ENCODE measurements at places on chromosomes 7 and 10. TPM values are rescaled to one million over a fixed set of nuclear protein-coding genes. Genes with fewer than 3 reads are reported as not detected.

- DNase-seq: no peak
- peaks cover 2% of the 10 kb centered on the region for H3K36me3 ChIP-seq
- no peaks in the 10 kb centered on the region for H3K4me1 ChIP-seq
- no peak overlapping the region for H3K27ac ChIP-seq
These were observed 436.2 kb upstream of the IGFBP3 start for GRCh38 chr7:46357290-46357689.

DNA sequence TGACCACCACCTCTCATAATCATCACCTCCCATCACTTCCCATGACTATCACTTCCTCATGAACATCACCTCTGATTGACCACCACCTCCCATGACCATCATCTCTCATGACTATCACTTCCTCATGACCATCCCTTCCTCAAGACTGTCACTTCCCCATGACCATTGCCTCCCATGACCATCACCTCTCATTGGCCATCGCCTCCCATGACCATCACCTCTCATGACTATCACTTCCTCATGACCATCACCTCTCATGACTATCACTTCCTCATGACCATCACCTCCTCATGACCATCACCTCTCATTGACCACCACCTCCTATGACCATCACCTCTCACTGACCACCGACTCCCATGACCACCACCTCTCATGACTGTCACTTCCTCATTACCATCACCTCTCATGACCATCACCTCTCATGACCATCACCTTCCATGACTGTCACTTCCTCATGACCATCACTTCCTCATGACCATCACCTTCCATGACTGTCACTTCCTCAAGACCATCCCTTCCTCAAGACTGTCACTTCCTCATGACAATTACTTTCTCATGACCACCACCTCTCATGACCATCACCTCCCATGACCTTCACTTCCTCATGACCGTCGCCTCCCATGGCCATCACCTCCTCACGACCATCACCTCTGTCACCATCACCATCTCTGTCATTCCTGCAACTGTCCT is 51.6 kb downstream of the PDGFA start:
- H3K4me1 ChIP-seq: no peaks in the 10 kb centered on the region
- DNase-seq: no peak
- no peak overlapping the region for H3K27ac ChIP-seq
- H3K4me3 ChIP-seq: peak overlapping the region; percentile 5
- H3K36me3 ChIP-seq: peaks cover 9% of the 10 kb centered on the region
- H3K27me3 ChIP-seq: no peaks in the 10 kb centered on the region

GRCh38 chr10:77542710-77543259 is 94.8 kb downstream of the KCNMA1 start:
- H3K36me3 ChIP-seq: no peaks in the 10 kb centered on the region
- DNase-seq: no peak
- no peaks in the 10 kb centered on the region for H3K27me3 ChIP-seq

DNA sequence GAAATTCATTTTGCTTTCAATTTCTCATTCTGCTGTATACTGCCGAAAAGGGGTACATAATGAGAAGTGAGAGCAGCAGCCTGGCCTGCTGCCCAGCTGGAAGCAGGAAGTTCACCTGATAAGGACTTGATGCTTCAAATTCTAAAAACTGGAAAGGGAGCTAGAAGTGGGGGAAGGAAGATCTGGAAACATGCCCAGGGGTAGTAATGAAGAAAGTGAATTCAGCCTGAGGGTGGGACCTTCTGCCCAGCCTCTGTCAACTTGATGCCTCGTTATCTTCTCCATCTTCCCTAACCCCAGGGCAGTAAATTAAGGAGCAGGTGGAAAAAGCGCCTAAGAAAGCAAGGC is 69.4 kb downstream of the ARMH3 start:
- peaks cover 35% of the 10 kb centered on the region for H3K36me3 ChIP-seq
- no peak for DNase-seq
- H3K27me3 ChIP-seq: no peaks in the 10 kb centered on the region
- no peaks in the 10 kb centered on the region for H3K4me1 ChIP-seq
- H3K4me3 ChIP-seq: no peak overlapping the region

- H3K4me3 ChIP-seq: no peak overlapping the region
- H3K27me3 ChIP-seq: no peaks in the 10 kb centered on the region
- H3K27ac ChIP-seq: no peak overlapping the region
- DNase-seq: no peak
- no peaks in the 10 kb centered on the region for H3K4me1 ChIP-seq
These were observed 59.7 kb downstream of the MACC1 start for GRCh38 chr7:20157456-20157855.

- H3K27ac ChIP-seq: no peak overlapping the region
- H3K4me1 ChIP-seq: no peaks in the 10 kb centered on the region
- no peaks in the 10 kb centered on the region for H3K36me3 ChIP-seq
- H3K4me3 ChIP-seq: no peak overlapping the region
- no peak for DNase-seq
These were observed 46.2 kb downstream of the CAV1 start for GRCh38 chr7:116571037-116571436.

TACR2 gene
- total RNA-seq: not detected

DNA sequence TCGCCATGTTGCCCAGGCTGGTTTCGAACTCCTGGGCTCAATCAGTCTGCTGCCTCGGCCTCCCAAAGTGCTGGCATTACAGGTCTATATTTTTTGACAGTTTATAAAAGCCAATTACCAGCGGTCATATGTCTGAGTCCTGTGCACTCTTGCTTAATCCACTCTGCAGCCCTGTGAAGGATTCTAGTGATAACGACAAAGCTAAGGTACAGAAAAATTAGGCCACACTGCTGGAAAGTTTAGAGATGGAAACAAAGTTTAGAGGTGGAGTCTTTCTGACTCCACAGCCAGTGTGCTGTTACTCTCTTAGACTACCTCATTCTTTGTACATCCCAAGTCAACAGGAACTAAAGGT is 707 bp downstream of the PTER start:
- no peak for DNase-seq
- no peaks in the 10 kb centered on the region for H3K27me3 ChIP-seq
- H3K4me1 ChIP-seq: peaks cover 6% of the 10 kb centered on the region

HTR7 gene
- total RNA-seq: 20.2 TPM

SLC26A3 gene
- not detected for total RNA-seq

AKR1C4 gene
- not detected for total RNA-seq

DNA sequence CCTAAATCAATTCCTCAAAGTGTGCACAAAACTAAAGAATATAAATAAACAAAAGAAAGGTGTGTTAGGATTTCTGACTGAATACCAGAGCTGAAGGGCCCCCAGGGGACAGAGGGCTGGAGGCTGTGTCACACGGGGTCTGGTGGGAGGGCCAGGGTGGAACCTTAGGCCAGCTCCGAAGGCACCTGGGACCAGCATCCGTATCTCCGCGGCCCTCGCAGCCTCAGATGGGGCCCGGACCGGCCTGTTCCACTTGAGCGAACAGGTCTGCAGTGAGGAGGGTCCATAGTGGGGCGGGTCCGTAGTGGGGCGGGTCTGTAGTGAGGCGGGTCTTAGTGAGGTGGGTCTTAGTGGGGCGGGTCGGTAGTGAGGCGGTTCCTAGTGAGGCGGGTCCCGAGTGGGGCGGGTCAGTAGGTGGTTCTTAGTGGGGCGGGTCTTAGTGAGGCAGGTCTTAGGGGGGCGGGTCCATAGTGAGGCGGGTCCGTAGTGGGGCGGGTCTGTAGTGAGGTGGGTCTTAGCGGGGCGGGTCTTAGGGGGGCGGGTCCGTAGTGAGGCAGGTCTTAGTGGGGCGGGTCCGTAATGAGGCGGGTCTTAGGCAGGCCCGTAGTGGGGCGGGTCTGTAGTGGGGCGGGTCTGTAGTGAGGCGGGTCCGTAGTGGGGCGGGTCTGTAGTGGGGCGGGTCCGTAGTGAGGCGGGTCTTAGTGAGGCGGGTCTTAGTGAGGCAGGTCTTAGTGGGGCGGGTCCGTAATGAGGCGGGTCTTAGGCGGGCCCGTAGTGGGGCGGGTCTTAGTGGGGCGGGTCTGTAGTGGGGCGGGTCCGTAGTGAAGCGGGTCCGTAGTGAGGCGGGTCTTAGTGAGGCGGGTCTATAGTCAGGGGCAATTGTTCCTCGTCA is 15.1 kb downstream of the GPR146 start:
- no peak overlapping the region for H3K27ac ChIP-seq
- peak overlapping the region; percentile 71 for H3K4me3 ChIP-seq
- no peaks in the 10 kb centered on the region for H3K36me3 ChIP-seq
- no peaks in the 10 kb centered on the region for H3K4me1 ChIP-seq
- DNase-seq: peak; percentile 98
- no peaks in the 10 kb centered on the region for H3K27me3 ChIP-seq

GRCh38 chr10:132420981-132421846 is 24.2 kb downstream of the PWWP2B start:
- H3K36me3 ChIP-seq: no peaks in the 10 kb centered on the region
- no peak overlapping the region for H3K4me3 ChIP-seq
- H3K4me1 ChIP-seq: peaks cover 6% of the 10 kb centered on the region
- H3K27me3 ChIP-seq: no peaks in the 10 kb centered on the region
- DNase-seq: no peak

DNA sequence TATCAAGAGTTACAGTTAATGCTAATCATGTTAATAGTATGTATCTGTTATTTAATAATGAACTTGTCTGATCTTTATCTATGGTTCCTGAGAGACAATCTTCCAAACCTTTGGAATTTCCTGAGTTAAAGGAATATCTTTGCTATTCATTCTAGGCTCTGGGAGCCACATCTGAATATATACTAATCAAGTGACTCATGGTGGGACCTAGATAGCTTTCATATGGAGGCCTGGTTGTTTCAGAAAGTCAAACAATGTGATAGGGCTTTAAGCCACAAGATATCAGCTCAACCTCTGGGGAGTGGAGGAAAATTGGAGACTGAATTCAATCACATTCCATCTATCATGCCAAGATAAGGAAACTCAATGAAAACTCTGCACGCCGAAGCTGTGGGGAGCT is 746.4 kb downstream of the TNS3 start:
- DNase-seq: no peak
- no peaks in the 10 kb centered on the region for H3K4me1 ChIP-seq
- no peaks in the 10 kb centered on the region for H3K27me3 ChIP-seq
- H3K27ac ChIP-seq: no peak overlapping the region

DNA sequence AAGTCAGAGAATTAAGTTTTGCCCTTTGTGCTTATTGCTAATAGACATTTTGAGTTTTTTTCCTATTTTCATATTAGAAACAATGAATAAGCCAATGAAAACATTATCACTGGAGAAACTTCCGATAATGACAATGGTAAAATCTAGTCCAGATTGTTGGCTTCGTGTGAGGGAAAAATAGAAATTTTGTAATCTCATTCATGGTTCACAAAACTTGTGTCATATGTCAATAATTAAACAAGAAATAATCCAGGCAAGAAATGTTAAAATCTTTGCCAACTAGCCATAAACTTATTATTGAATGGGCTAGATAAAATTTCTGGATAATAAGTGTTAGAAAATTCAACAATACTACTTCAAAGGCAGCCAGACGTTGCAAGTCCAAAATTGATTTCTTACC is 36.6 kb downstream of the RNLS start:
- no peaks in the 10 kb centered on the region for H3K36me3 ChIP-seq
- no peaks in the 10 kb centered on the region for H3K4me1 ChIP-seq
- no peak overlapping the region for H3K27ac ChIP-seq
- H3K4me3 ChIP-seq: no peak overlapping the region

GRCh38 chr10:122116331-122116730 is 127.4 kb downstream of the TACC2 start:
- no peak overlapping the region for H3K4me3 ChIP-seq
- no peaks in the 10 kb centered on the region for H3K27me3 ChIP-seq
- no peak for DNase-seq
- no peak overlapping the region for H3K27ac ChIP-seq
- H3K4me1 ChIP-seq: no peaks in the 10 kb centered on the region

GRCh38 chr10:30215141-30215540 is 133.9 kb downstream of the MTPAP start:
- no peaks in the 10 kb centered on the region for H3K27me3 ChIP-seq
- DNase-seq: no peak
- H3K4me1 ChIP-seq: no peaks in the 10 kb centered on the region
- no peak overlapping the region for H3K4me3 ChIP-seq
- no peaks in the 10 kb centered on the region for H3K36me3 ChIP-seq

DNA sequence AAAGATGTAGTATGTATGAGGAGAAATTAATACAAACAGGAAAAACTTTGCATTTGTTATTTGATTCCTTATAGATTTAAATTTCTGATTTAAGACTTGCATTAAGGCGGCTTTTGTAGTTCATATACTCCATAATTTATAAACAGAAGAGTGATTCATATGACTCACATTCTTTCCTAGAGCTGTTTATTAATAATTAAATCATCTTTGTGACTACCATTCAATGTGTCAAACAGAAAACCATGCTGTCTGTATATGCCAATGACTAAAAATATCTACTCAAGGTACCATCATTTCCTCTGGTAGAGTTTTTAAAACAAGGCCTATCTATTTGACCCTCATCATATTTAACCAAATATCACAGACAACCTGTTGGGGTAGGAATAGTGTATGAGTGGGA is 501.7 kb downstream of the PARD3 start:
- H3K27me3 ChIP-seq: no peaks in the 10 kb centered on the region
- H3K4me3 ChIP-seq: no peak overlapping the region
- no peak for DNase-seq
- H3K4me1 ChIP-seq: 0 out of 2 replicates have a peak, but pooled peaks cover 2% of the 10 kb centered on the region
- no peak overlapping the region for H3K27ac ChIP-seq

SLIT1 gene
- total RNA-seq: 0.46 TPM

- H3K27ac ChIP-seq: no peak overlapping the region
- DNase-seq: no peak
- no peaks in the 10 kb centered on the region for H3K27me3 ChIP-seq
- H3K4me1 ChIP-seq: no peaks in the 10 kb centered on the region
- no peak overlapping the region for H3K4me3 ChIP-seq
These were observed 147.9 kb upstream of the FZD8 start for GRCh38 chr10:35789996-35790395.

GRCh38 chr7:5478568-5479430 is 55.2 kb upstream of the TNRC18 start:
- H3K27me3 ChIP-seq: no peaks in the 10 kb centered on the region
- DNase-seq: no peak
- H3K4me1 ChIP-seq: peaks cover 5% of the 10 kb centered on the region

CELF2 gene
- 28.7 TPM for total RNA-seq

KCND2 gene
- 6.4 TPM for total RNA-seq

THNSL1 gene
- 3.9 TPM for total RNA-seq

- H3K4me3 ChIP-seq: no peak overlapping the region
- peaks cover 6% of the 10 kb centered on the region for H3K4me1 ChIP-seq
- H3K36me3 ChIP-seq: no peaks in the 10 kb centered on the region
- H3K27ac ChIP-seq: no peak overlapping the region
These were observed 66.3 kb upstream of the FRMD4A start for GRCh38 chr10:14397066-14397465.

- H3K4me3 ChIP-seq: no peak overlapping the region
- DNase-seq: no peak
- no peak overlapping the region for H3K27ac ChIP-seq
- peaks cover 25% of the 10 kb centered on the region for H3K36me3 ChIP-seq
These were observed 15.7 kb downstream of the DNAJB6 start for GRCh38 chr7:157352516-157352915.

SPAG6 gene
- total RNA-seq: 0.29 TPM

GRID2IP gene
- 1.7 TPM for total RNA-seq

MACC1 gene
- total RNA-seq: 11.0 TPM

Measured in H9 (cell line).